ENCODE measurements at places on chromosomes 2 and 18.

- no peak for DNase-seq
These were observed 89.3 kb downstream of the SPP2 start for GRCh38 chr2:234139755-234140154.

- no peak for DNase-seq
These were observed 1366.3 kb upstream of the TMEFF2 start for GRCh38 chr2:193561054-193561453.

GRCh38 chr18:44700652-44701051 lies 20.0 kb downstream of the SETBP1 start:
- DNase-seq, result no peak

- no peak for DNase-seq
These were observed 848 bp downstream of the TMSB10 start for GRCh38 chr2:84906108-84906899.

- no peak for DNase-seq
These were observed 695.8 kb downstream of the RNF144A start for GRCh38 chr2:7612969-7613368.

DNA sequence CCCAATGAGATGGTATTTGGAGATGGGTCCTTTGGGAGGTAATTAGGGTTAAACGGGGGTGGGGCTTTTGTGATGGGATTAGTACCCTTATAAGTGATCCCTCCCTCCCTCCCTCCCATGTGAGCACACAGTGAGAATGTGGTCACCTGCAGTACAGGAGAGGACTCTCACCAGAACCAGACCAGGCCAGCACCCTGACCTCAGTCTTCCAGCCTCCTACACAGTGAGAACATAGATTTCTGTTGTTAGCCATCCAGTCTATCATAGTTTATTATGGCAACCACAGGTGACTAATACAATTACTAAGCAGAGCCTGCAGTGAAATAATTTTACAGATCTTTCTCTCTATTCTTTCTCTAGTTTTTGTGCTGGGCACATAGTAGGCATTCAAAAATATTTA lies 137.7 kb upstream of the PKDCC start:
- no peak for DNase-seq

DNA sequence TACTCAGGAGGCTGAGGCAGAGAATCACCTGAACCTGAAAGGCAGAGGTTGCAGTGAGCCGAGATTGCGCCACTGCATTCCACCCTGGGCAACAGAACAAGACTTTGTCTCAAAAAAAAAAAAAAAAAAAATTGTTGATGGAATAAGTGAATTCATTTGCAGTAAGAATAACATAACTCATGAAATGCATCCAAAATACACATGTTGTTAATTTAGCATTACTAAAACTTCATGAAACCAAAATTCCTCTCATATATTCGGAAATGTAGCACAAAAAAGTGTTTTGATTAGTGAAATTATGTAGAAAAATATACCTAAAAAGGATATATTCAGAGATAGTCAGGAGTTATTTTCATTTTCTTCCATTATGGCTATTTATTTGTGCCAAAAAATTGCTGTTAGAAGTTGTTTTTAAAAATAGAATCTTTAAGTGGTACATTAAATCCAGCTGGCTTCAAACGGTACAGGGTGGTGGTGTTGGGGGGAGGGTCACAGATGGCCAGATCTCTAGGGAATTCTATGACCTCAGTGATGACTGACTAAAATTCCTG lies 78.2 kb upstream of the UGP2 start:
- no peak for DNase-seq
